CD4-positive, alpha-beta T cell treated with Interleukin-12 subunit alpha and Interleukin-12 subunit beta, for 1 hour (primary cell): ENCODE measurements at places on chromosomes 16 and 17.
A peak's percentile ranks its signal among the peaks of the same experiment; 100 is the strongest.

- no peak for DNase-seq
These were observed 478.6 kb downstream of the MAF start for GRCh38 chr16:79121906-79122305.

DNA sequence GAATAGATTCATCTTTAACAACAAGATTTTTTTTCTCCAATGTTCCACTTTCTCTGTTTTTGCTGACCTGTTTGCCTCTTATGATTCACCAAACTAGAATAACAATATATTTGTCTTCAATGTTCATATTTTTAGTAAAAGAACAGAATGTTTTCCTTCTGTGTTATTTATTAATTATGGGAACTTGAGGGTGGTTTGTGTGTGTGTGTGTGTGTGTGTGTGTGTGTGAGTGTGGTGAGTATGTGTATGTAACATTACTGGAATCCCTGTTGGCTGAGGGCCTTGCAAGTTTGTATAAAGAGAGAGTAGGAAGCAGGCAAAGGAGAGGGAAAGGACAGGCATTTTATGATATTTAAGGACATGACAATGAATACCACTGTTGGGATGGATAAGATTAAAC, 13.8 kb downstream of the STXBP4 start:
- DNase-seq = no peak

- no peak for DNase-seq
These were observed 42.8 kb downstream of the COG7 start for GRCh38 chr16:23410176-23410575.

DNA sequence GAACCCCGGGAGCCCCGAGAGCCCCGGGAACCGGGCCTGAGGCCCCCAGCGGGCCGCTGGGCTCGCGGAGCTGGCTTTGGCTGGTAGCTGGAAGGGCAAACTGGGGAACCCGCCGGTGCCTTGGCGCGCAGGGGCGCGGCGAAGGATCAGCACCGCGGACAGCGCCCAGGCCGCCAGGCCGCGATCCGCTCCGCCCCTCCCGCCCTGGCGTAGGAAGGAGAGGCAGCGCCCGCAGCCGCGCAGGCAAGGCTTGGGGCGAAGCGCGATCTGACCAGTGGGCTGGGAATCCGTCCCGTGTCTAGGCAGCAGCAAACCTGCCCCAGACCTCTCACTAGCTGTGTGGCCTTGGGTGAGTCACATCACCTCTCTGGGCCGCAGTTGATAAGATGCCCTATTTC, 331 bp upstream of the CCDC92B start:
- peak; percentile 74 for DNase-seq

DNA sequence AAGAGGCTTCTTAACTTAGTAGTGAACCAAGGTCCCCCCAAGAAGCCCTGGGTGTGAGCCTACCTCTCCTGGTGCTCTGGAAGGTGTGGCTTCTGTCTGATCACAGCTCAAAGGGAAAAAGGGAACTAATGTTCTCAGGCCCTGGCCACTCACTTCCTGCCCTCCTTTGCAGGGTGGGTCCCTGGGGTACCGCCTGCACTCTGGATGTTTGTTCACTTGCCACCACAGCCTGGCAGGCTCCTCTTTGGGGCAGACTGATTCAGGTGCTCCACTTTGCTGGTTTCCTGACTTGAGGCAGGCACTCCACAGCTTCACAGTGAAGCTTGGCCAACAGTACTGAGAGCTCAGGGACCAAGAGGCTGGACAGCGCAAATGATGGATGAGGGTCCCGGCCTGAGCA, 5.9 kb upstream of the MYO15A start:
- DNase-seq = no peak

- no peak for DNase-seq
These were observed 2.5 kb upstream of the ZNF423 start for GRCh38 chr16:49858200-49859124.

DNA sequence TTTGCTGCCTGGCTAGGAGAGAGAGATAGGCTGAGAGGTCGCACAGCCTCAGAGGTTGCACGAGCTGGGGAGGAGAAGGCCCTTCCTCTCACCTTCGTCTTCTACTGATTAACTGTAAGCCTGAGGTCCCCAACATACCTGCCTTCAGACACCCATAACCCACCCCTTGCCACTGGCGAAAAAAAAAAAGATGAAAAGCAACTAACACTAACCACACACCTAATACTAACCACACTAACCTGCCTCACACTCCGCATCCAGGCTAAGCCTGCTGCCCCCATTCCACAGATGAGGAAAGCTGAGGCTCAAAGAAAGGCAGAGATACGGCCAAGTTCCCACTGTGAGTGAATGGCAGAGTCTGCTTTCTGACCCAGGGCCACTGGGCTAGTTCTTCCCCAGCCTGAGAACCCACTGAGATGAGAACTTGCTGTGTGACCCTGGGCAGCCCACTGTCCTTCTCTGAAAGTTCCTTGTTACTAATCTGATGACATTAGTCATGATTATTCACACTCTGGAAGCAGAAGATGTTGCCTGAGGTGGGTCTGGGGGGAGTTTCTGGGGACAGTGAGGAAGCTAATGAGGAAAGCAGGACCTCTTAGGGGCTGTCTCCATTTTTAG, 4.6 kb downstream of the IL21R start:
- no peak for DNase-seq

GRCh38 chr17:42159796-42160530, 5.2 kb upstream of the RAB5C start:
- DNase-seq = no peak

GRCh38 chr17:31318298-31318801, 3.1 kb downstream of the EVI2A start:
- DNase-seq = peak; percentile 77

DNA sequence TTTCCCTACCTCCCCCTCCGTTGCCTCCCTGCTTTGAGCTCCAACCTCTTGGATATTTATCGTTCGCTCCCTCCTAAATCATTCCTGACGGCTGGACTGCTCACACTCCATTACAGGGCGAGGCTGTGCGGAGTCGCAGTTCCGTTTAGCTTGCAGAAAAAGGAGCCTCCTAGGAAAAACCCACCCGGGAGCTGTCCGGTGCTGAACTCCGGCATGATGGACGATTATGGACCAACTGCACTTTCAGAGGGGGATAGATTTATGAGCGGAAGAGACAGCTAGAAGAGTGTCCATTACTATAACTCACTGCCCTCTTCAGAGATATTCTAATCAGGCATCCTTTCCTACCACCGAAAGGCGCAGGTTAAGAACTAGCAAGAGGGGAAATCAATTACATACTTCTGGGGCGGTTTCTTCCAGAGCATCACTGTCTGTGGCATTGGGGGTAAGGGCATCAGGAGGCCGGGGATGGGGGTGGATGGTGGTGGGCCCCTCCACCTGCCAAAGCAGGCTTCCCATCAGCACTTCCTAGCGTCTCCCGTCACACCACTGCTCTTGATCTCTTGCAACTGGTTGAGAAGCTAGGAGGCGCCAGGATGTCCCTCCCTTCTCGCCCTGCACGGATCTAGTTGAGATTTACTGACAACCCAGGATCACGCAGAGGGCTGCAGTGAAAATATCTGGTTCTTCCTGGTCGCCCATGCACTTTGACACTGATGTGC, 251.2 kb downstream of the ENGASE start:
- no peak for DNase-seq

- no peak for DNase-seq
These were observed 30.4 kb downstream of the ERN1 start for GRCh38 chr17:64099543-64099942.

DNA sequence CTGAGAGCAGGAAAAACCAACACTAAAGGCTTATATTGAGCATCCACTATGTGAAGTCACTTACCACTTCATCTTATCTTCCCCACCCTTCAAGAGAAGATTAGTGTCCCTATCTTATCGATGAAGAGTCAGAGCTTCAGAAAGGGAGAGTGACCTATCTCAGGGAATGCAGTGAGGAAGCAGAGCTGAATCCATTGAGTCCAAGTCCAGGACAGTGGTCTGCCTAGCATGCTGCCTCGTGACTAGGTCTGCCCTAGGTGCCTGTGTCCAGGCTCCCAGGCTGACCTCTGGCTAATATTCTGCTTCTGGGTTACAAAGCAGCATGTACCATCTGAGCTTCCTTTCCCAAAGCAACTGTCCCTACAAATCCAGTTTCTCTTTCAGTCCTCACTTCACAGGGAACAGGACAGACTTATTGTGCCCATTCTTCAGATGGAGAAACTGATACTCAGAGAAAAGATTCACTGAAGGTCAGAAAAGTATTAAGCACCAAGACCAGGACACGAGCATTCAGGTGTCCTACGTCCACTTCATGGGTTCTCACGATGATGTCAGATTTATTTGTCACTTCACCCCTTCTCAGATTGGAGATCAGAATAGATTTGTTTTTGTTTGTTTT, 13.3 kb upstream of the FZD2 start:
- no peak for DNase-seq

DNA sequence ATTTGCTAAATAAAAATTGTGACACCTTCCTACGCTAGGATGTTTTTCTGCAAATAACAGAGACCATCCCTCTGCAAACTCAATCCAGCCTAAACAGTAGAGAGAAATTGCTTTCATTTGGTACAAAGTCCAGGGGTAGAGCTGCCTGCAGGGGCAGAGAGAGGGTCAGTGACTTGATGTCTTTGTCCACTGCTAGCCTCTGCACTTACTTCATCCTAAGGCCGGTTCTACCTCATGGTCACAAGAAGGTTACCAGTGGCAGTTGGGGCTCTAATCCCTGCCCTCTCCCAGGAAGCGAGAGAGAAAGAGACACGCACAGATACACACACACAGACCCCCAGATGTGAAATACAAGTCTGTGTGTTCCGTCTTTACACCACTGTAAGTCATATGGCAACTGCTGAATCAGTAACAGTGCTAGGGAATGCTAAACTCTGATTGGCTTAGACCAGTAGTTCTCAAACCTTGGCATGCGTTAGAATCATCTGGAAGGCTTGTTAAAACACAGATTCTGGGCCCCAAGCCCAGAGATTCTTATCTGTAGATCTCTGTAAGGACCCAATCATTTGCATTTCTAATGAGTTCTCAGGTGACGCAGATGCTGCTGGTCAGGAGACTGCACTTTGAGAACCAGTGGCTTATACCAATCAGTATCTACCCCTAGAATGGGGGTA, 13.1 kb upstream of the LPCAT2 start:
- no peak for DNase-seq
